Vagina (tissue), 2 donors: ENCODE measurements at places on chromosomes 12 and 14.

- no peak for DNase-seq
Measured at GRCh38 chr12:77115471-77115870, 50.1 kb upstream of the E2F7 start.

DNA sequence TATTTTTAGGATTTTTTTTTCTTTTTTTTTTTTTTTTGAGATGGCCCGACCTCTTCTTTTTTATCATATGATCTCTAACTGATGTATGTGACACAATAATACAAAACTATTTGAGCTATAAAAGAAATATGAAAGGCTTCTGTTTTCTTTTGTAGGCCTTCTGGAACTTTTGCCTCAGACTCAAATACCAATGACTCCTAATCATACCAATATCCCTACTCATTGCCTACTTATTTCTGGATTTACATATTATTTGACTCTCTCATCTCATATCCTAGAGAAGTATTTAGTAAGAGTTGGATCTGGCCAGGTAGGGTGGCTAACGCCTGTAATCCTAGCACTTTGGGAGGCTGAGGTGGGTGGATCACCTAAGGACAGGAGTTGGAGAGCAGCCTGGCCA is 12.7 kb upstream of the WDR89 start:
- no peak for DNase-seq

GRCh38 chr14:35877276-35877675 is 51.1 kb downstream of the BRMS1L start:
- no peak for DNase-seq

- DNase-seq = no peak
Measured at GRCh38 chr12:9731797-9732196, 1.1 kb downstream of the CLECL1 start.

DNA sequence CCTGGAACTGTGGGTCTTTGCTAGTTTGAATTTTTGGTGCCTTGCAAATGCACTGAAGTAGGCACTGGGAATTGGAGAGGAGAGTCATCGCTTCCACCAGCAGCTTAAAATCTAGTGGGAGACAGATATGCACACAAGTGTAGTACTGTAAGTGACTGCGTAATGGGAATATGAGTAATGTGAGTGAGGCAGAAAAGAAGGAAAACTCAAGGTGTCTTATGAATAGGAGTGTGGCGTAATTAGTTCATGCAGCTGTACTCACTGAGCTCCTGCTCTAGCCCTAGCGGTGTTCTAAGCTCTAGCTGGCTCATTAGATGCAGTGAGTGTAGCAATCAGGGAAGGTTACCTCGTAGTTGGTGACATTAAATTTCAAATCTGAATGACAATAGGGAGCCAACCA is 2.8 kb downstream of the TCP11L2 start:
- no peak for DNase-seq

- no peak for DNase-seq
Measured at GRCh38 chr14:104147346-104148125, 9.1 kb downstream of the KIF26A start.

- no peak for DNase-seq
Measured at GRCh38 chr12:93229494-93230325, 148.0 kb upstream of the NUDT4 start.

DNA sequence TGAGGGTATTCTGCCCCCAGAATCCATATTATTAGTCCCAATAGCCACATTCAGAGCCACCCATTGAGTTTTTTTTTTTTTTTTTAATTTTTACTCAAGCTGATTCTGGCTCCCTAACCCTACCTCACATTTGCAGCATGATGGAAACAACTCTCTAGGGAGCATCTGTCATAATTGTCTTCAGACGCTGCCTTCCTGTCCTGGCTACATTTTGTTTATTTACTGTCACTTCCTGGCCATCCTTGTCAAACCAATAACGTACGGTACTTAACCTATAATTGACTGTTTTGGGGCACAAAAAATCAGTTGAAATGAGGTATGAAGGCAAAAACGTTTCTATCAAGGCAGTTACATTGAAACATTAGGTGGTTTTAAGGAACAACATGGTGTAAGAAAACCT is 2.1 kb downstream of the GLIPR1 start:
- DNase-seq = no peak

DNA sequence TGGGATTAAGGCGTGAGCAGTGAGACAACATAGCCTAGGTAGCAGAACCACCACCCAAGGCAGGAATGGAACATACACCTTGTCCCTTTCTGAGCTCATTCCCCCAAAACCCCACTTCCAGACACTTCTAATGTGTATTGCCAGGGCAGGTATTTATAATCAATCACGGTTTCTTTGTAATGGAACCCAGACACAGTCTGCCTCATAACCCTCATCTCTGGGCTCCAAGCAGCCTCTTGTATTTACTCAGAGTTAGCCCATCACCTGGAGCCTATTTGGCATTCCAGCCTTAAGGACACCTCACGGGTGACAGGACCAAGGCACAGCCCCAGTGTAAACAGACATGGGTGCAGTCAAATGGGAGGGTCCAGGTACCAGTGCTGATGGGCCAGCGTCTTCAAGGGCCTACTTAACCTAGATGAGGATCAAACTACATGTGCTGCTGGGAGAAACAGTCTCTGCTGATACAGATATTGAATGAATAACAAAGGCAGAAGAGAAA is 2.5 kb upstream of the HIGD1C start:
- no peak for DNase-seq

DNA sequence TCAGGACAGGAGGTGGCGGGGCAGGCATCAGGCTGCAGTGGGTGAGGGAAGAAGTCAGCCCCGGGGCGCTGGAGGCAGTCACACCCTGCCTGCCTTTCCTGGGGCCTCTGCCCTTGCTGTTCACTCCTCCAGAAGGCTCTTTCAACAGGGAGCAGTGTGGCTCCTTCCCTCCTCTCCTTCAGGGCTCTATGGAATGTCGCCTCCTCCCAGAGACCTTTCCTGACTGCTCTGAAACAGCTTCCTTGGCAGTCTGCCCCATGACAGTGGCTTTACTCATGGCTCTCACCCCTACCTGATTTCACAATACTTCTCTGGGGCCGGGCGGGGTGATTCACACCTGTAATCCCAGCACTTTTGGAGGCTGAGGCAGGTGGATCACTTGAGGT is 7.1 kb downstream of the RHOF start:
- no peak for DNase-seq

GRCh38 chr14:64812412-64812811 is 67.3 kb downstream of the SPTB start:
- DNase-seq = no peak

GRCh38 chr14:65920996-65921395 is 508.5 kb downstream of the FUT8 start:
- DNase-seq = no peak

GRCh38 chr12:12646483-12647072 is 34.9 kb downstream of the CREBL2 start:
- no peak for DNase-seq

- no peak for DNase-seq
Measured at GRCh38 chr14:49774106-49774505, 6.2 kb downstream of the KLHDC2 start.

GRCh38 chr12:120247621-120248030 is 17.9 kb downstream of the PXN start:
- DNase-seq = no peak

DNA sequence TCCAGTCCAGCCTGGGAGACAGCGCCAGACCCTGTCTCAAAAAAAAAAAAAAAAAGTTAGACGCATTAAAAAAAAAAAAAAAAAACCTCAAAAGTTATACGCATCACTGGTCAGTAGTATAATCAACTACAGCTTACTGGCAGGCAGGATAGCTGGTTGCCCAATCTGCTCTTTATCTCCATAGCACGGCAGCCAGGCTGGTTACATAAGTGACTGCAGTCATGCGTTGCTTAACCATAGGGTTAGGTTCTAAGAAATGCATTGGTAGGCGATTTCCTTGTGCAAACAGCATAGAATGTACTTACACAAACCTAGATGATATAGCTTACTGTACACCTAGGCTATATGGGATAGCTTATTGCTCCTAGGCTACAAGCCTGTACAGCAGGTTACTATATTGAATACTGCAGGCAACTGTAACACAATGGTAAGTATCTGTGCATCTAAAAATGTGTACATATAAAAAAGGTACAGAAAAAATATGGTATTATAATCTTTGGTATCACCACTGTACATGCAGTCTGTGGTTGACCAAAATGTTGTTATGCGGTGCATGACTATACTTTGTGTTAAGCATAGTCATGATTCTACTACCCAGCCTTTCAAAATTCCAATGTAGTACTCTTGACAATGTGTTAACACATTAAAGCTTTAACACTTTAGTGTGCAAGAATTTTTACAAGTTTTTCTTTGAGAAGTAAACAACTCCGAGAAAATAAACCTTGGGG is 8.1 kb downstream of the L2HGDH start:
- no peak for DNase-seq

DNA sequence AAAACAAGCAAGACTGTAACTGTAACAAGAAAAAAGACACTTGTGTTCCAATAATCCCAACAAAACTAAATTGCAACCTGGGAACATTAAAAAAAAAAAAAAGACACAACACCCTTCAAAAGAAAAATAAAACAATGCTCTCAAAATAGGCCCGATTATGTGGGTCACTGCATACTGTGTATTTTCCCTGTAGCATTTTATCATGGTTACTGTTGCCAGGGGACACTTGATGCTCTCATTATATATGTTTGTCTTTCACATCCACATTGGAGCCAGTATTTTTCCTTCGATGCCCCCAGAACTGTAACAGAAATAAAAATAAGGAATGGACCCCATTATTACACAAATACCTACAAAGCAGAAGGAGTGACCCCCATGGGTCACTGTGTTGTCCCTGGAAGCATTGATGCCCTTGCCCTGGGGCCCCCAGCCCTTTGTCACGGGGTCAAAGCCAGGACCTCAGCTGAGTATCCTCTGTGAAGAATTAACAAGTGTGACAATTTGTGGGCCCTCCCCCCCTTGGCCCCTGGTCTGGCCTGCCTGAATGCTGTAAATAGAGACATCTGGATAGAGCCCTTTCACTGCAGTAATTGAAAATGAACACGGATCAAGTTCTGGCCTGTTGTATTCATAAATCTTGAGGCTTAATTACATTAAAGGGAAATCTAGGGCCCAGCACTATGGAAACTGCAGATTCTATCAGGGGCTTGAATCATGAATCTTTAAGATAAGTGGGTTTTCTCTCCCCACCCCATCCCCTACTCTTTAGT is 72.8 kb downstream of the C12orf42 start:
- DNase-seq = no peak

- no peak for DNase-seq
Measured at GRCh38 chr14:101508948-101509729, 52.2 kb upstream of the DIO3 start.

DNA sequence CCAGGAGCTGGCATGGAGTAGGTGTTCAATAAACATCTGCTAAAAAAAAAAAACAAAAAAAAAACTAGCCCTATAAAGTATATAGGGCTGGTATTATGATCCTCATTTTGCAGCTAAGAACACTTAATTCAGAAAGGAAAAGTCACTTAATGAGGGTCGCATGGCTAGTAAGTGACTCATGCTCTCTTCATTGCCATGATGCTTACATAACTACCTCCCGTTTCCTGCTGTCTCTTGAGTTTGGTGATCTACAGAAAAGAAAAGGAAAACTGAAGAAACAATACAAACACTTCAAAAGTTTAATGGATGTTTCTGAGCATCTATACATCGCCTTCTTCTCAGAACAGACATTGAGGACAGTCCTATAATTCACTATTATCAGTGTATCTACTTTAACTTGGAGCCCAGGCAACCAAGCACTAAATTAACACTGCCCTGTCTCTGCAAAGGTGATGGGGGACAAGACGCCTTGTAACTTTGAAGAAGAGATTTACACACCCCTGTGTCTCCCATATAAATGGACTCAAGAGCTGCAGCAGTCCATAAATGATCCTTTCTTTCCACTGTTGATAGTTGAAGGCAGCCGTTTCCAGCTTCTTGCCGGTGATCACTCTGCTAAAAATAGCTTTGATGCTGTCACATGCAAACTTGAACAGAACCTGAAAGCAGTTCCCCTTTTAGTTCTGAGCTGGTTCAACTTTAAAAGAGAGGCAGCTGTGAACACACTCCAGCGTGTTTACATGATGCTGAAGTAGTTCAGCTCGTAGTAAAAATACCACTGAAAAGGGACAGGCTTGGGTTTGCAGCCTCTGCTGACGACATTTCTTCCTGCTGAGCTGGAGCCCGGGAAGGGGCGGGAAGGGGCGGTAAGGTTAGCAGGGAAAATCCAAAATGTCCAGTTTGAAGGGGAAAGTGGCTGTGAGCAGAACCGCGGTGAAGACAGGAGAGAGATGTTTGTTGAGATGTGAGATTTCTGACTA is 113.3 kb downstream of the FOXN3 start:
- peak; percentile 90 for DNase-seq
